ENCODE measurements at places on chromosomes 11 and 22. TPM values are rescaled to one million over a fixed set of nuclear protein-coding genes. Genes with fewer than 3 reads are reported as not detected.

The SEC14L3 gene
- not detected for total RNA-seq

The MS4A2 gene
- not detected for total RNA-seq

The SLC25A1 gene
- total RNA-seq: 54.8 TPM

The INTS4 gene
- total RNA-seq: 28.7 TPM

The TTC36 gene
- total RNA-seq: not detected

The FAM83F gene
- not detected for total RNA-seq

The MAJIN gene
- not detected for total RNA-seq

GRCh38 chr11:126113963-126114362 is 51.3 kb upstream of the CDON start:
- DNase-seq: no peak

- DNase-seq: peak; percentile 49
These were observed 26.7 kb downstream of the SYT9 start for GRCh38 chr11:7278314-7278917.

DNA sequence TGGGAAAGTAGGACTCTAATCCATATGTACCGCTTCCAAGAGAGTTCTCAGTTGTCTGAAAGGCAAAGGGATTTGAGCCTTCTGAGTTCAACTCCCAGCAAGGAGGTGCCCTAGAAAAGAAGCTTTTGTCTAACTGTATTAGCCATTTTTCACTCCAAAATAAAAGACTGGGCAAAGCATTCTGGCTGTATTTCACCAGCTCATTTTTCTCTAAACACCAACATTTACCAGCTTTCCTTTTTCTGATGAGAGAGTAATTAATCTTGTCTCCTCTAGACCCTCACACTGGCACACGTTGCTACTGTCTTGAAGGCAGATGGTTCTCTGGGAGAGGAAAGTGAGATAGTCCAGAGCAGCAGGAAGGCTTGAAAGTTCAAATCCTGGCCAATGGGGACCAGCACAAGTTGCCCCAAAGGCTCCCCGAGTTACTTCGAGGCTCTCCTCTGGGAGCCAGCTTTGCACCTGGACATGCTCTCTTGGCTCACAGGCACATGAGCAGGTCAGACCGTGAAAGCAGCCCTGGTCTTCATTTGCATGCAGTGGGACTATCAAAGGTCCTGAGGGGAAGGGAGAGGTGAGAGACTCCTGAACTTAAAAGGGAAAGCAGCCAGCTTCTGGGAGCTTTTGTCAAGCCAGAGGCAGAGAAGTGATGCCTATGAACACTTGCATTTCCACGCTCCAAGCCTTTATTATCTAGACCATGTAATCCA is 100.0 kb downstream of the NTM start:
- DNase-seq: no peak

DNA sequence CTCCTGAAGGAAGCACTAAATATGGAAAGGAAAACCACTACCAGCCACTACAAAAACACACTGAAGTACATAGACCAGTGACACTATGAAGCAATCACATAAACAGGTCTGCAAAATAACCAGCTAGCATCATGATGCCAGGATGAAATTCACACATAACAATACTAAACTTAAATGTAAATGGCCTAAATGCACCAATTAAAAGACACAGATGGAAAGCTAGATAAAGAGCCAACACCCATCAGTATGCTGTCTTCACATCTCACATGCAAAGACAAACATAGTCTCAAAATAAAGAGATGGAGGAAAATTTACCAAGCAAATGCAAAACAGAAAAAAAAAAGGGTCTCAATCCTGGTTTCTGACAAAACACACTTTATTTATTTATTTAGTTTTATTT is 171.7 kb downstream of the TTC28 start:
- DNase-seq: no peak

DNA sequence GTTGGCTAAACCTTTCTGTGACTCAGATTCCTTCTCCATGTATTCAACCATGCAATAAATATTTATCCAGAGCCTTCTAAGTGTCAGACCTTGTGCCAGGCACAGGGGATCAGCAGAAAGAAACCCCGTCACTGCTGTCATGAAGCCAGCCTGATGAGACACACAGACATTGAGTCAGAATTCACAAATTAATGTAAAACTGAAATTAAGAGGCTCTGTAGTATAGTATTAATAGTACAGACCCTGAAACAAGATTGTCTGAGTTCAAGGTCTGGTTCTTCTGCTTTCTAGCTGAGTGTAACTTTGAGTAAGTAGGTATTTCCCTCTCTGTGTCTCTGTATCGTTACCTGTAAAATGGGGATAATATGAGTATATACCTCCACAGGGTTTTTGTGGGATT is 46.9 kb downstream of the ME3 start:
- no peak for DNase-seq

DNA sequence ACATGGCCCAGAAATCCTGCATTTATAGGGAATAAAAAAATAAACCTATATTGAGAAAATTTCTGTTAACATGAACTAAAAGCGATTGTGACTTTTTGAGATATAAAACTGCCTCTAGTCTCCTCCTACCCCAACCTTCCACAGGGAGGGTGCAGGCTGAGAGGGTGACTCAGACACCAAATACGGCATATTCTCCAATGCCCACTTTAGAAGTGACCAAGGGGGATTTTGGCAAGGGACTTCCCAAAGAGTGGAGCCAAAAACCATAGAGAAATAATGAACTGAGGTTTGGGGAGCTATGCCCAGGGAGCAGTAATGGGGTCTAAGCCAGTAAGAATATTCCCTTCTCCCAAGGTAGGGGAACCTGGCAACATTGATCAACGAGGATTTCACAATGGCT is 124.9 kb upstream of the ZC3H12C start:
- no peak for DNase-seq

DNA sequence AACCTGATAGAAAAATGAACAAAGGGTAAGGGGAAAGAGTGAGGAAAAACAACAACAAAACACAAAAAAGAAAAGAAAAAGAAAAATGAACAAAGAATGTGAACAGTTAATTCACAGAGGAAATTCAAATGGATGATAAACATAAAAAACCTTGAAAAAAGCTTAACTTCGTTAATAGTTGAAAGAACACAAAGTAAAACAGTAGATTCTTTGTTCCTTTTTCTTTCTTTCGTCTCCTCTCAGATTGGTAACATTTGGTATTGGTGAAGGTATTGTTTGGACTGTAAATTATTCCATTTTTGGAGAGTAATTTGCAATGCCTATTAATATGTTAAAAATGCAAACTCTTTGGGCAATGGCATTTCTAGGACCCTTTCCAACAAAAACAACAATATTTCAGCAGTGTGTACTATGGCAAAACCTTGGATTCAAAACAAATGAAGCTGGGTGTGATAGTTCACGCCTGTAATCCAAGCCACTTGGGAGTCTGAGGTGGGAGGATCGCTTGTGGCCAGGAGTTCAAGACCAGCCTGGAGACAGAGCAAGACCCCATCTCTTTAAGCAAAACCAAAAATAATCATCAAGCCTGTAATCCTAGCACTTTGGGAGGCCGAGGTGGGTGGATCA is 3.3 kb upstream of the BACE1 start:
- no peak for DNase-seq

DNA sequence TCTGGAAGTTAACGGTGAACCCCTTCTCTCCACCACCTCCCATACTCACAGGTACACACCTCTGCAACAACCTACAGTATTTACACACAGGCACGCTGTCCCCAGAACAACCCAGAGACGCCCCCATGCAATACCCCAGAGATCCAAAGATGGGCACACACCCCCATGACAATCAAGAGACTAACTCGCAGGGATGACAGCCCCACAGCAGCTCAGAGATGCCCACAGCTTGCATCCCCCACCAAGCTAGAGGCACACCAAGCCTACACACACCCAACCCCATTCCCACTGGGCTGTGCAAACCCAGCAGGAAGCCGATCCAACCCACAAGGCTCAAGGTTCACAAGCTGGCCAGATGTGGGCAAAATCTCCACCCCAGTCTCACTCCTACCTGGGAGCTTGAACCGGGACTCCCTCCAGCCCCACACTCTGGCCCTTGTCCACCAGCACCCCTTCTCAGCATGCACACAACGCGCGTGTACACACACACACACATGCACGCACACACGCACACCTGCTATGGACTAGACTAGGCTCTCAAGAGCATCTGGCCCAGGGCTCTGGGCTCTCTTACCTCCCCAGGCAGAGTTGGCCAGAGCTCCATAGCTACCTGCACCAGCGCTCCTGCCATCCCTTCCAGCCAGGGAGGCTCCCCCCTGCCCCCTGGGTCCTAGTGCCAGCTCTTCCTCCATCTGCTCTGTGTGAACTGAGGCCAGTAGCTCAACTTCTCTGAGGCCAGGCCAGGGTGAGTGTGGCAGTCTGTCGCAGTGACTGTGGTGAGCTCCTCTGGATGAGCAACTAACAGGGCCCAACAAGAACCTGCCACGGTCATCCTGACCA is 11.5 kb downstream of the STARD10 start:
- DNase-seq: no peak

DNA sequence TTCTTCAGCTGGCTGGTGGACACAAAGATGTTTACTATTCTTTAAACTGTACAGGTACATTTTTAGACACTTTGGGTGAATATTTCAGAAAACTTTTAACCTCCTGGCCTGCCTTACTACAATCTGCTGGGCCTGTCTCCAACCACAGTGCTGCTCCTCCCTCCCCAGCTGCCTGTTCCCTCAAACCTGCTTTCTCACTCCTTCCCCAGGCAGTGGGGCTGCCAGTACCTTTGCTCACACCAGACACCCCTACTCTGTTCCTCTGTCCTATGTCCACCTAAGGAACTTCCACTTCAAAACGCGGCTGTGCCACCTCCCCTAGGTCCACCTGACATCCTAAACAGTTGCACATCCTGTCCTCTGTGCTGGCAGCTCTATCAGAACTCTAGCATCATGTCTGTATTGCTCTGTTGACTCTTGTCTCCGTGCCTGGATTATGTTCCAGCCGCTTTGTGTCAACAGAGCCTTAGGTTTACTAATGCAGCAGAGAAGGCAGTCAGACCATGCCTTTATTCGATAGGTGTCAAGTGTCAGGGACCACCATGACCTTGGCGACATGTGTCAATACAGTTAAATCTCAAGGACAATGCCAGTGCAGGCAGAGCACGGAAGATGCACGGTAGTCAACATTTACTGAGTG is 13.4 kb downstream of the ZP1 start:
- no peak for DNase-seq

DNA sequence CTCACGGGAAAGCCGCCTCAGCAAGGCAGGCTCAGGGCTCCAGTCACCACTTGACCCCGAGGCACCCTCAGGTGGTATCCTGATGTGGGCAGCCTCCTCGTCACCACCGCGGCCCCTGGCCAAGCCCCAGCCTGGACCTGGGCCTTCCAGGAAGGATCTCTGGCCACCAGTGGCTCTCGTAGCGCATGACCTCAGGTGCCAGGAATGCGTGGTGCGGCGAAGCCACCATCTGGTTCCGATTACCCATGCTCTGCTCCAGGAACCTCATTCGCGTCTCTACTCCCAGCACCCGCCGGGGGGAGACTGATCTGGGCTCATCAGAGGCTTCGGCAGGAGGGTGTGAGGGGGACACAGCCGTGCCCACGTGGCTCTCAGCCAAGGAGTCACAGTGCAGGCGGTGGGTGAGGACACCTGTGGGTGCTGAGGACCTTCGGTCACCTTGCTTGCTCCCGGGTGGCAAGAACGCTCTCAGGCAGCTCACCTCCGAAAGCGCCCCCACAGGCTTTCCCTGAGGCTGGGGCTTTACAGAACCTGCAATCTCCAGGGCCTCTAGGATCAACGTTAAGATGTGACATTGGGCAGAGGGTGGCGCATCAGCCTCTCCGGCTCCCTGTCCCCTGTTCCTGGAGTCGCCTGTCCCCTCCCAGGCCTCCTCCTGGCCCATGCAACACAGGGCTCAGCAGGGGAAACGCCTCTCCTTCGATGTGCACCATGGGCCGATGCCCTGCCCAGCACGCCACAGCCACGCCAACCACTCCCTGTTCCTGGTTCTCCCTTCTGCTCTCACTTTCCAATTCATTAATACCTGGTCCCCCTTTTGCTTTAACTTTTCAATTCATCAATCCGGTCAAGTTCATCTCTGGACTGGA is 39.0 kb downstream of the TBX1 start:
- DNase-seq: no peak

GRCh38 chr11:8523396-8523795 is 70.6 kb downstream of the STK33 start:
- DNase-seq: no peak

DNA sequence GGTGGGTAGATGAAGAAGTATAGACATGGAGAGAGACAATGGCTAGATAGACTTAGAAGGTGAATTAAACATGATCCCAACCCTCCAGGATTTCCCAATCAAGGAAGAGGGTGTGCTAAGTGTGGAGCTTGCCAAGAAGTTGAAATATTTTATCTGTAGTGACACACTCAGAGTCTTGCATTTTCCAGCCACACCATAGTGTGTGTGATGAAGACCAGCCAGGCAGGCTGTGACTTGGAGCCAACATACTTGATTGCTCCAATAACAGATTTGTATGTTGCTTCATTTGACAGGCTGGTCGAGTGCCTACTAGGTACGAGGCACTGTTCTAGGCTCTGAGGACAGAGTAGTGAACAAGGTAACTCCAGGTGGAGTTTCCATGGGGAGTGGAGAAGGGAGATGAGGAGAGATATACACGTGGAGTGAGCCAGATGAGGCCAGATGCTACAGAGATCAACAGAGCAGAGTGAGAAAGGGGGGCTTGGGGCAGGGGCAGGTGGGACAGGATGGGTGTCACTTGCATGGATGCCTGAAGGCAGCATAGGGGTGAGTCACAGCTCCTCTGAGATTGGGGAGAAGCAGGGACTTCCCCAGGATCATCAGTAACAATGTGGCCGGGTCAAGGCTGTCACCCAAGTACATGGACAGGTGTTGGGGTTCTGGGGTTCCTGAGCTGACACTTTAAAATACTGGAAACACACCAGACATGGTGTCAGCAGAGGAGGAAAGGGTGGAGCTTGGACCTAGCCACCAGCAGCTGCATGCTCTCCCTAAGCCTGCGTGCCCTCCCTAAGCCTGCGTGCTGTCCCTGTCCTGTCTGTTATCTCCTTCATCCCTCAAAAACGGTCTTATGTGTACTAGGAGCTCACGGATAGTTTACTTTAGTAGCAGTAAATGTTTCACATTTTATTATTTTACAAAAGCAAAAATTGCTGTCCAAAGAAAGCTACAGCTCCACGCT is 23.6 kb downstream of the PDGFB start:
- DNase-seq: no peak

GRCh38 chr11:133337951-133338418 is 194.3 kb downstream of the OPCML start:
- no peak for DNase-seq

- DNase-seq: no peak
These were observed 177.5 kb upstream of the TMEM45B start for GRCh38 chr11:129637983-129638776.

Data from SK-MEL-5 (cell line).